Dermis microvascular lymphatic vessel endothelial cell (primary cell): ENCODE measurements at places on chromosomes 7 and 10.

- DNase-seq, result no peak
Observed at GRCh38 chr10:90047243-90047729, 345.9 kb downstream of the KIF20B start.

GRCh38 chr10:84432891-84433290 lies 104.5 kb downstream of the CCSER2 start:
- no peak for DNase-seq

GRCh38 chr7:134315679-134316538 lies 821 bp downstream of the SLC35B4 start:
- DNase-seq, result no peak

- DNase-seq, result no peak
Observed at GRCh38 chr10:4177791-4178190, 392.8 kb upstream of the KLF6 start.
